ENCODE measurements at places on chromosomes 7 and 10.
A peak's percentile ranks its signal among the peaks of the same experiment; 100 is the strongest.

- DNase-seq, result peak; percentile 21
These were observed 44.6 kb downstream of the TAX1BP1 start for GRCh38 chr7:27784399-27785053.

DNA sequence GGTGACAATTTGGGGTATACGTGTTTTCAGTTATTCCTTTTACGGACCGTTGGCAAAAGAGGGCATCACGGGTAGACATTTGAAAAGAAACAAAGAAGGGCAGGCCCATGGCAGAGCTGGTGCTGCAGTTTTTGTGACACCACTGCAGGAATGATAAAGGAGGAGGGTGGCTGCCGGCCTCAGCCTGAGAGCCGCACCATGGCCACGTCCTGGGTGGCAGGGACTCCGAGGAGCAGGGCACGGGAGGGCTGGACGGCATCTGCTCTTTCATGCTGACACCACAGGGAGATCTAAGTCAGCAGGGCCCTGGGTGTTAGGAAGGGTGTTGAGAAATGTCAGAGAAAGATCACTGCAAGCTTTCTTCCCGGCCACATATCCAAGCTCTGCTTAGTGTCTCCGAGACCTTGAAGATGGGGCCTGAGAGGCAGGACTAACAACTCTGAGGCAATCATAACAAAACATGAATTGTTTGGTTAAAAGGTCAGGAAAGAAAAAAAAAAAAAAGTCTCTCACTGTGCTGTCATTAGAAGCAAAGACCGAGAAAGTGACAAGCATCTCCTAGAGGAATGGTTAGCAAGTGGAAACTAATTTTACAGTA is 36.6 kb downstream of the INSYN2A start:
- no peak for DNase-seq

- DNase-seq, result no peak
These were observed 66.1 kb downstream of the MBL2 start for GRCh38 chr10:52706332-52707070.

DNA sequence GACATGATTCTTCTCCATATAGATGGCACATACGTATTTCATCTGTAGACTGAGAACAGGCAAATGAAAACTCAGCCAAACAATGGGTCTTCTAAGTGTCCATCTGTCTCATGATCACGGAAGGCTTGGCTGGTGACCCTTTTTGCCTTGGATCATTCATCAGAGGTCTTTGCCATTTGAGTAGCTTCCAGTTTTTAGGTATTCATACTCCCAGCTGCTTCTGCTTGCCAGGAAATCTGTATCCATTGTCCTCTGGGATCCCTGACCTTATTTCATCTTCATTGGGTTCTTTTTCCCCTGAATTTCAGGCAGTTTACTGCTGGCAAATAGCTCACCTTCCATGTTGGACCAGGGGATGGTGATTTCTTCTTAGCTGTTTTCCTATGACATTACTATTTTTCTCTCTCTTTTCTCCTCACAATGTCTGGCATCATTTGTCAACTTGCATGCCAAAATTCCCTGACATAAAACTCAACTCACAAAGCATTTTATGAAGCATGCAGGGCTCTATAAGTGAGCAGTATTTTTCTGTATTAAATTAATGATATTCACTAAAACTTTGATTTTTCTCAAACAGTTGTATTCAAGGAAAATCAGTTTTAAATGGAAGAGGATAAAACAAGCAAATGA is 241.2 kb downstream of the DNAJB9 start:
- DNase-seq, result no peak

GRCh38 chr10:126049759-126050700 is 153.7 kb downstream of the FANK1 start:
- no peak for DNase-seq

DNA sequence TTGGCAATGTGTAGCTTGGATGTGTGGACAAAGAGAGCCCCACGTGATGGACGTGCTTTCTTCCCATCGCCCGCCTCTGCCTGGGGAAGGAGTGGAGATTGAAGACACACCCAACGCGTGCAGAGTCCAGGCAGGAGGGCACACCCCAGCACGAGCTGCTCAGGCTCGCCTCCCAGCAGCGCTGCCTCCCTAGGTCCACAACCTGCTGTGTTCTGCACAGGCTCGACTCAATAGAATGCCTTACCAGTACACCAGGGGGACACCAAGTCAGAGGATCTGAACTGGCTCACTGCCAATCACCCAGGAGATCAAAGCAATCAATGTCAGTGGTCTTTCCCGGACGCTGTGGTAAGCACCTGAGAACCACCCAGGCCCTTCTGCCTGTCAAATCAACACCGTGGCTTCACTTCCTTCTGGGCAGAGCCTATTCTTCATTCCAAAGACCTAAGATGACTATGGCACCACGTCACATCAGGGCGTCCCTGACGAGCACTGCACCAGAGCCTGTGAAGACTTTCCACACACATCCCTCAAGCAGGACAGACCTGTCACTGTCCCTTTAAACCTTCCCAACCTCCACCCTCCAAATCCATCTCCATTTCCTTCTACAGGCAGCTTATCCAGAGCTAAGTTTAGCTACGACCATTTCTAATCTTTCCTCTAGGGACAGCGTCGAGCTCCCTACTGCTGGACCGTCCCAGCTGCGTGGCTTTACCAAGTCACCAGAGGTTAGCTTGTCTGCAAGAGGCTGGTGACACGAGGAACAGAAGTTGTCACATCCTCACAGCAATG is 72.3 kb downstream of the AMZ1 start:
- peak; percentile 75 for DNase-seq

GRCh38 chr10:125125951-125126735 is 34.2 kb downstream of the CTBP2 start:
- DNase-seq, result no peak

- DNase-seq, result no peak
These were observed 24.8 kb upstream of the SFMBT2 start for GRCh38 chr10:7435674-7436073.

DNA sequence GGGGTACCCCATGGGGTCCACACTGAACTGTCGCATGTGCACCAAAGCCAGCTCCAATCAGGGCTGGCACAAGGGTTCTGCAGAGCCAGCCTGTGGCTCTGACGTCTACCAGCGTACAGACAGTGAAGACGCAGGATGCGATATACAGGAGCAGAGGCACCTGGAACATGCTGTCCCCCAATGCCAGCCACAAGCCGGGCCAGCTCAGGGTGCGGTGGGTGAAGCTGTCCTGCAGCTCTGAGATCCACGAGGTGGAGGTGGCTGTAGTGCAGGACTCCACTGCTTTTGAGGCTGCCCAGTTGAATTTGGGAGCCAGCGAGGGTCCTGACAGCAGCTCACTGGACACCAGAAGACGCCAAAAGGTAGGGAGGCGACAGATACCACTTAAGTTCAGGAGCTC is 111.3 kb upstream of the PDSS1 start:
- DNase-seq, result no peak

DNA sequence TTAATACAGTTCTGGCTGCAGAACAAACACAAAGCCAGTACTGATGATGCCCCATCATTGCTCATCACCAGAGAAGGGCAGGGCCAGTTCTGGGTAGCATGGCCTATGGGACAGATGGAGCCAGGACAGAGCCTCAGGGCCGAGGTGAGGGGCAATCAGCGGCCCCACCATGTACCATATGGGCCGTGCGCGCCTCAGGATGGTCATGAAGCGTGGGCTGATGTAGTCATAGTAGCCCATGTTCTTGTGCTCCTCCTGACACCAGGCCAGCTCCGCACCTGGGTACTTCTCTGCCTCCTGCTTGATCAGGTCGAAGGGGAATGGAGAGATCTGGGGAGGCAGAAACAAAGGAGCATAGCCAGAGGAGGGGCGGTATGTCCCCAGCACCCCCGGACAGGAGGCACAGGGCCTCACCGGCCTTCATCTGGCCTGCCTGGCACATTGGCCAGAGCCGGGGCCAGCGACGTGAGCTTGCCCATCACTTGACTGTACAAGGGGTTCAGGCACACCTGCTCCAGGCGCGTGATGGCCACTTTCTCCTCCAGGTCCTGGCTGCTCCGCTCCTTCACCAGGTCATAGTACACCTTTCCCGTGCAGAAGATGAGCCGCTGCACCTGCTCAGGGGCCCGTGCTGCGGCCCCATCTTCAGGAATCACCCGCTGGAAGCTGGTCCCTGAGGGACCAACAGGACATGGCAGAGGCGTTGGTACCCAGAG is 26.1 kb downstream of the OGDHL start:
- no peak for DNase-seq

GRCh38 chr10:63843107-63843506 is 321.9 kb downstream of the REEP3 start:
- no peak for DNase-seq

GRCh38 chr7:116455009-116455408 is 44.5 kb upstream of the CAV2 start:
- no peak for DNase-seq
